Activated T-helper 1 cell treated with anti-CD3 and anti-CD28 coated beads, Interleukin-12 subunit alpha, Interleukin-12 subunit beta, Interleukin-2, Interleukin-4 antibody, amounts not matched to agents 30 ng/mL and 10 ng/mL and 1 ng/mL, durations not matched to agents 14 hours and 24 hours and 36 hours (primary cell): ENCODE measurements at places on chromosomes 11 and 22.

DNA sequence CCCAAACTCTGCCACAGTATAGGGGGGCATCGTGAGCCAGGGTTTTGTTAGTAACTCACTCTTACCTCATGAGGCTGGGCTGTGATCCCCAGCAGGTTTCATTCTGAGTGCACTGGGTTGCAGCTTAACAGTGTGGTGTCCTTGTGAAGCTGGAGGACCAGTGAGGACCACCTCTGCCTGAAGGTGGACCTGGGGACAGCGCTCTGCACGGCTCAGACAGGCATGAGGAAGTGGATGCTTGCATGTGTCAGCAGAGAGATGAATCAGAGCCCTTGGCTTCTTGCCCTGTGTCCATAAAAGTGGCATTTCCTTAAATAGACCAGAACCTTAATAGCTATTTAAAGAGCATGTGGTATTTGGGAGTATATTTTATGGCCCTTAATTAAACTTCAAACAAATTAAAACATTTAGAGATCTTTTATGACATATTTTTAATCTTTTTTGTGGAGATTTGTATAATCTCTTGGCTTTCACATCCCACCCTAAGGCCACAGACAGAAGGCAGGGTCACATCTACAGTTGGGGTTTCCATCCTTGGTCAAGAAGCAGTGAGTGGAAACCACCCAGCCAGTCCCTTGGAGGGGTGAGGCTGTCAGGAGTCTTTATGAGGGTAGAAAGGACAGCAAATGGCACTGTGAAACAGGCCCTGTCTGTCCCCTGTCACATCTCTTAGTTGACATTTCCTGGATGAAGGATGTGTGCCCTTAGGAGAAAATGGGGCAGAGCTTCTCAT lies 24.8 kb upstream of the ADORA2A start:
- no peak for DNase-seq

- DNase-seq, result no peak
Measured at GRCh38 chr22:24419475-24419850, 7.9 kb upstream of the ADORA2A start.

- peak; percentile 79 for DNase-seq
Measured at GRCh38 chr22:37077802-37078448, 26.4 kb downstream of the KCTD17 start.

GRCh38 chr11:130583801-130584211 lies 135.4 kb downstream of the ADAMTS15 start:
- DNase-seq, result no peak

GRCh38 chr11:131275580-131275979 lies 94.8 kb upstream of the NTM start:
- no peak for DNase-seq

DNA sequence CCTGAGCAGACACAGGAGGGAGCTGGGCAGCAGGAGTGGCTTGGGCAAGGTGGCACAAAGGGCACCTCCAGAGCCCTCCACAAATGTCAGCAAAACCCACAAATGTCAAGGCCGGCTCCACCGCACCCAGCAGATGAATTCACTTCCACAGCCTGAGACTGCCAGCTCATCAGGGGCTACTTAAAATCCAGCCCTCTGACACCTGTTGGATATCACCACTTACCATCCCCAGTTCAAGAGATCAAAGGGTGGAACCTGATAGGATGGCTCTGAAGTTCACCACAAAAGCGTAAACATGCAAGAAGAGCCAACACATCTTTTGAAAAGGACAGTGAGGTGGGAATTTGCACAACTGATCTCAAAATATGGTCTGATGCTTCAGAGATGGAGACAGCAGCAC lies 168.6 kb upstream of the GRK3 start:
- DNase-seq, result no peak

GRCh38 chr11:29005401-29005980 lies 897.3 kb downstream of the METTL15 start:
- DNase-seq, result no peak

- peak; percentile 6 for DNase-seq
Measured at GRCh38 chr22:44702479-44703198, 635 bp downstream of the PRR5 start.

DNA sequence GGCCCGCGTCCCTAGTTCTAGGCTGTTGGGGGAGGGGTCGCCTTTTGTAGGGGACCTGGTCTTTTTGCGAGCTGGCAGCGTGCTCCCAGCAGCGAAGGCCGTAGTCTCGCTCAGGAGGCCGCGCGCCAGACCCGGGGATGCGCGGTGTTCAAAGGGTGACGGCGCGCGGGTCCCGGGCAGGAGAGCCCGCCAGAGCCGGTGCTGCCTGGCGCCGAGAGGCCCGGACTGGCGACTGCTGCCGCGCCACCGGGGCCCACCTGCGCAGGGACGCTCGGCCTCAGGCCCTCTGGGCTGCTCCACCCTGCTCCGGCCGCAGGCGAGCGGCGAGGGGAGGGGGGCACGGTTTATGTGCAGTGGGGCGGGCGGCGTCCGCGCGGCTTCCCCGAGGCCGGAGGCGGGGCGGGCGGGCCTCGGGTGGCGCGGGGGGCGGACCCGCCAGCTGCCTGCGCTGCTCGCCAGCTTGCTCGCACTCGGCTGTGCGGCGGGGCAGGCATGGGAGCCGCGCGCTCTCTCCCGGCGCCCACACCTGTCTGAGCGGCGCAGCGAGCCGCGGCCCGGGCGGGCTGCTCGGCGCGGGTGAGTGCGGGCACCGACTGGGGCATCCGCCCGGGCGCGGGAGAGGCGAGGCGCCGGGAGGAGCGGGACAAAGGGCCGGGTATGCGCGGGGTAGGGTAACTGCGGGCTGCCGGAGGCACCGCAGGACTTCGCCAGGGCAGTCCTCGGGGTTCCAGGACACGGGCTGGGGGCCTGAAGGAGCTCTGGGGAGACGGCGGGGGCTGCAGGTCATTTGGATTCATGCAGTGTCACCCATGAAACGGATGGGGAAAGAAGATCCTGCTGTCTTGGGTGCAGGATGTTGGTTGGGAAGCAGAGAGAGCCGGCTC lies at the start of gene PRSS23:
Gene PRSS23, plus strand, starts transcription at position 467 of the 884 bp plus-strand sequence. CDS start 7,102 bp downstream, outside the sequence.
- peak; percentile 40 for DNase-seq

- no peak for DNase-seq
Measured at GRCh38 chr11:19714022-19714386, 1.4 kb downstream of the NAV2 start.

DNA sequence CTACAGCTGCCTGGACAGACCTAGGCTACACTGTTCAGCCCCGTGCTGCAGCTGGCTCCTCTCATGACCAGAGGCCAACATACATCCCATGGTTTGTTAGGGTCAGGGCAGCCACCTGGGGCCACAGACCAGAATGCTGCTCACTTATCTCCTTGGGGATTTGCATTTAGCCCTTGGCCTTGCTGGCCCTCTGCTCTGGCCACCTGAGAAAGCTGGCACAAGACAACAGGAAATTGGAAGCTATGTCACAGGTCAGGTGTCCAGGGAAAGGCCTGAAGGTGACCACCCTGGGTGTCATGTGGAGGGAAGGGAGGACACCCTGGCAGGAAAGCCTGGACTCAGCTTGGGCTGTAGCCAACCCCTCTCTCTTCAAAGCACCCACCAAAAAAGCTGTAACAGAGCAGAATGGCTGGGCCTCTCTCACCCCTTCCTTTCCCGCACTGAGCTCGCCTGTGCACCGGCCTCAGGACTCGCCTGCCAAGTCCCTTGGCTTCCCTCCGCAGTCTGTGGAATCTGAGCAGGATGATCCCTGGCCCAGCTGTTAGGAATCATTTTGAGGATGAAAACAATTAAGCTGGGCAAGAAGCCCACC lies 86.3 kb downstream of the SNX19 start:
- no peak for DNase-seq

DNA sequence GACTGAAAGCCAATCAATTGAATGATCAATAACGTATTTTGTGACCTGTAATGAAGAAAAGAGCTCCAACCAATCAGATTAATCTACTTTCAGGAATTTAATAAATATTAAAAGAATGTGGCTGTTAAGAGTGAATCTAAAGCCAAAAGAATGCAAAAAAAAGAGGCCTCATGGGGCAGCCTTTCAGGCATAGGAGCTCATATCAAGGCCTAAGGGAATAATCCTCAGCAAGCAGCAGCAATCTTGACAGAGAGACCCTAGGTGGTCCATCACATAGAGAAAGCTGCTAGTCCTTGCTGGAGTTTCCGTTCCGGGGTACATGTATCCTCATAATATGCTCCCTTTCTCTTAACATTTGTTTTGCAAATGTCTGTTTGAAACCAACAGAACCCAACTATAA lies 313.1 kb upstream of the PITPNB start:
- DNase-seq, result no peak

DNA sequence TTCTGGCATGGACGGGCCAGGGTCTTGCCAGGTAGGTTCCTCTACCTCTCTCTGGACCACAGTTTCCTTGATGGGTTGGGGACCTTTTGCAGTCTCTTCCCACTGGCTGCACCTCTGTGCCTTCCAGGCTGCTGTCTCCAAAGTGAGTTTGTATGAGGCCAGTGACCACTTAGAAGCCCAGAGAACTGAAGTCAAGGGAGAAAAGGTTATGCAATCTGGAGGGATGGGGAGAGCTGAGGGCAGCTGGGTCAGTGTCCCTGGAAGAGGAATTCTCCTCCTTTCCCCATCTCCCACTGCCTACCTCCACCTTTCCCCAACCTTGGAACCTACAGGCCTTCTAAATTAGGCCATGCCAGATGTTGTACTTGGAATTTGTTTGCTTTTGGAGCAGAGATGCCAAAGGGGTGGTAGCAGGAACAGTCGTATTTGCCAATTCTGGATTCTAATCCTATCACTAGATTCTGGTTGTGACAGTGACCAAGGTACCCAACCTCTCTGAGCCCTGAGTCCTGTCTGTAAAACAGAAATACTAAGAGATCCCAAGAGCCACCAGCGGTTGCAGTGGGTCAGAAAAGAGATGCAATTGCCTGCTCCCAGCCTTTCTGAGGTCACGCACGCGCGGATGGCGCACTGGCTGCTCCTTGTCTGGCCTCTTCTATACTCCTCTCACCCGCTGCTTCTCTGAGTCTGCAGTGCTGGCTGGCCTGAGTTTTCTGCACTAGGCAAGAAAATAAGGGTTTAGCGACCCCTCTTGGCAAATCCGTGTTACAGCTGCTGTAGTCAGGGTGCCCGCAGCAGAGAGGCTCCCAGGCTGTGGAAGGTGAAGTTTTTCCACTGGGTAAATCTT lies 10.7 kb upstream of the ACCSL start:
- DNase-seq, result peak; percentile 11

- no peak for DNase-seq
Measured at GRCh38 chr11:69144316-69145049, 11.3 kb upstream of the SMIM38 start.

DNA sequence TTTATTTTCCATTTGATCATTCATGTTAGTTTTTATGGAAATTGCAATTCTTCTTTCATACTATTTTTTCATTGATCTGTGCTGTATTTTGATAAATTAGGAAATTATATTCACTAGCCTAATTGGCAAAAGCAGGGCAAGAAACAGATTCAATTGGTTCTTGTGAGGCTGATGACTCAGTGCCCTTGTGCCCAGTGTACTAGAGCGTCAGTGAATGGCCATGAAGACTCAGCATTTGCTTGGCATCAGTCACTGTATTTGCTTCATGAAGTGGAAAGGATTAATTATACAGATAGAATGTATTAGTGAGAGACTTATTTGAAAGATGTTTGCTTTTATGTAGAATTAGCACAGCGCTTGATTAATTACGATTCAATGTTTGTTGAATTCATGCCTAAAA lies 31.8 kb downstream of the MRGPRX1 start:
- DNase-seq, result no peak

- DNase-seq, result no peak
Measured at GRCh38 chr11:9692691-9693090, 28.8 kb downstream of the SWAP70 start.

- no peak for DNase-seq
Measured at GRCh38 chr22:40721266-40721665, 42.0 kb downstream of the MCHR1 start.

DNA sequence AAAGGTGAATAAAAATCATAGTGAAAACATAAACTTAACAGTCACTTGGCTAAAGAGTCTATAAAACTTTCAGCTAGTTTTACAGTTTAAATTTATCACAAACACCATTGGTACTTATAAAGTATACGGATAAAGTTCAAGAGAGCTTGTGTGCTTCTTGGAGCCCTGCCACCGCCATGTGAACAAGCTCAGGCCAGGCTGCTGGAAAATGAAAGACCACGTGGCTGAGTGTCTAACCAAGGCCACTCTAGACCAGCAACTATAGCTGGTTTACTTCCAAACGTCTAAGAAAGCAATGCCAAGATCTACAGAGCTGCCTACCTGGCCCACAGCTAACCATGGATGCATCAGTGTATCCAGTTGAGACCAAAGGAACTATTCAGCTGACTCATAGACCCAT lies 66.3 kb upstream of the API5 start:
- no peak for DNase-seq

GRCh38 chr11:45133878-45134277 lies 12.6 kb upstream of the PRDM11 start:
- DNase-seq, result no peak

- DNase-seq, result no peak
Measured at GRCh38 chr11:47111318-47111804, 65.3 kb downstream of the ARFGAP2 start.

DNA sequence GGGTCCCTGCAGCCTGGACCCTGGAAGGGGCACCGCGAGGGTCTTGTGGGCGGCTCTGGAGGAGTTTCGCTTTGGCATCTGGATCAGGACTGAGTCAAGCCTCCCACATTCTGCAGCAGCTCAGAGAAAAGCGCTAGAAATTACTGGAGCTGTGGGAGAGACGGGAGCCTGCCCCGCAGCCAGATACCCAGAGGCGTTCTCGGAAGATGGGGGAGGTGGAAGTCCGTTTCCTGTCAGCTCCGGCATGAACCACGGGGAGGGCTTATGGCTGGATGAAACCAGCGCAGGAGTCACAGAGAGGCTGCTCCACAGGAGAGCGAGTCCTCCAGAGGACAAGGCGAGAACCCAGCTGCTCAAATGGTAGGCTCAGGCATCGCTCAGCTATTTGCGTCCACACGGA lies 379.3 kb downstream of the OPCML start:
- no peak for DNase-seq

GRCh38 chr22:29152045-29152953 lies 53.4 kb upstream of the EMID1 start:
- DNase-seq, result no peak

GRCh38 chr11:34869425-34869824 lies 46.8 kb downstream of the APIP start:
- no peak for DNase-seq

DNA sequence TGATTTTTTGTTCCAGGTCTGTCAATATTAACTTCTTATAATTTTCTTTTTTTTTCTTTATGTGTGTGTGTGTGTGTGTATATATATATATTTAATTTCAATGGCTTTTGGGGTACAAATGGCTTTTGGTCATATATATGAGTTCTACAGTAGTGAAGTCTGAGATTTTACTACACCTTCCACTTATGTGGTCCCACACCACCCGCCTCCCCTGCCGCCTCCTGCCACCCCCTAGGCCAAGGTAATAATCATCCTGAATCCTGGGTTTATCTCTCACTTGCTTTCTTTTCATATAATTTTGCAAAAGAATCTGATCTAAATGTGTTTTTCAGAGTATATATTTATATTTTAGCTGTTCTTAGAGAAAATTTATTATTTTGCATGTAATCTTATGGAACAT lies 11.1 kb downstream of the NEAT1 start:
- no peak for DNase-seq
